ENCODE measurements at places on chromosomes 7 and 10.
A peak's percentile ranks its signal among the peaks of the same experiment; 100 is the strongest.

- DNase-seq = no peak
Measured at GRCh38 chr10:133166504-133166827, 6.4 kb downstream of the KNDC1 start.

DNA sequence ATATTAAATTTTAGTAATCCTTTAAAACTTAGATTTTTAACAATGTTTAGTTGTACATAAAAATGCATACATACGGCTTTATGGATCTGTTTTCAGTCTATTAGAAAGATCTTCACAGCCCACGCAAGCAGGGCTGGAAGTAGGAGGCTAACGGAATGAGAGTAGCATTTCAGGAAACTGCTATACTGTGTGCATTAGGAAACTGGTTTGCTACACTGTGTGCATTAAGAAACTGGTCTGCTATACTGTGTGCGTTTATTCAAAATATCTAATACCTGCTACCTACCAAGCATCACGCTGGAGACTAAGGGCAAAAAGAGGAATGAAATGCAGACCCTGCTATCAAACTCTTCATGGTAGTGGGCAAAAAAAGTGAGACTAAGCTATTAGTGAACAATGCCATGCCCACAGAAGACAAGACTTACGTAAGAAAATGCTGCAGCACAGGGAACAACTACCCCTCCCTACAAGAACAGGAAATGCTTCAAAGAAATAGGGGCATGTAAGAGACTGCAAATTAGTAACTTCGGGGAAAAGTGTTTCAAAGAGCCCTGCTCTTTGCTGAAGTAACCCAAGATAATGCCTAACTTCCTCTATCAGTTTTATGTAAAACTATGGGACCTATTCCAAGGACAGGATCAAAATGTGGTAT, 11.3 kb downstream of the RAB11FIP2 start:
- no peak for DNase-seq

GRCh38 chr7:85708221-85708620, 521.4 kb upstream of the SEMA3D start:
- DNase-seq = no peak

- DNase-seq = peak; percentile 19
Measured at GRCh38 chr10:70477661-70478162, 855 bp upstream of the PALD1 start.

DNA sequence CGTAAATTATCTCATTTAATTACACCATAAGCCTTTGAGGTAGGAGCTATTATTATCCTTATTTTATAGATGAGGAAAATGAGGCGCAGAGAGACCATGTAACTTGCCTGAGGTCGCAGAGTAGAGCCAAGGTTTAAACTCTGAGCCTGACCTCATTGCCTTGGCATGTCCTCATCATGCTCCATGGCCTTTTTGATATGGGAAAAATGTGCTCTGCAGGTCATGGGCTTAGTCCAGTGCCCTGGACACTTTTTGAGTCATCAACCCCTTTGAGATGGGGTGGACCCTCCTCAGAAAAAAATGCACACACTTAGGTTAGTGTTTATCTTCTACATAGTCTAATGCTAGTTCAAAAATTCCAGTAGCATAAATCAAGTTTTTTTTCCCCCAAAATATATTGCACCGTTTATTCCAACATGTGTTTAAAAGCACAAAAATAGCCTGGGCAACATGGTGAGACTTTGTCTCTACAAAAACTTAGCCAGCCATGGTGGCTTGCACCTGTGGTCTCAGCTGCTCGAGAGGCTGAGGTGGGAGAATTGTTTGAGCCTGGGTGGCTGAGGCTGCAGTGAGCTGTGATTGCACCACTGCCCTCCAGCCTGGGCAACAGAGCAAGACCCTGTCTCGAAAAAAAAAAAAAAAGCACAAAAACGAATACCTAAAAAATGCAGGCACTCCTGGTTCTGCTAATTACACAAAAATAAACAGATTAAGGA, 28.6 kb upstream of the TMEM178B start:
- DNase-seq = peak; percentile 89

- DNase-seq = no peak
Measured at GRCh38 chr10:16581202-16581601, 59.5 kb upstream of the C1QL3 start.

GRCh38 chr7:2794836-2795636, 49.1 kb downstream of the GNA12 start:
- no peak for DNase-seq

DNA sequence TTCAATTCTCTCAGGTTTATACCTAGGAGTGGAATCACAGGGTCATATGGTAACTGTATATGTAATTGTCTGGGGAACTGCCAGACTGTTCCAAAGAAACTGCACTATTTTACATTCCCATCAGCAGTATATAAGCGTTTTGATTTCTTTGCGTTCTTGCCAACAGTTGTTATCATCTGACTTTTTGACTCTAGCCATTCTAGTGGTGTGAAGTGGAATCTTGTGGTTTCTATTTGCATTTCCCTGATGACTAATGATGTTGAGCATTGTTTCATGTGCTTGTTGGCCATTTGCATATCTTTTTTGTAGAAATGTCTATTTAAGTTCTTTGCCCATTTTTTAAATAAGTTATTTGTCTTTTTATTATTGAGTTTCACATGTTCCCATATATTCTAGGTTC, 44.3 kb upstream of the ZC3HAV1 start:
- DNase-seq = peak; percentile 59
